ENCODE measurements at places on chromosomes 13 and 19.

DNA sequence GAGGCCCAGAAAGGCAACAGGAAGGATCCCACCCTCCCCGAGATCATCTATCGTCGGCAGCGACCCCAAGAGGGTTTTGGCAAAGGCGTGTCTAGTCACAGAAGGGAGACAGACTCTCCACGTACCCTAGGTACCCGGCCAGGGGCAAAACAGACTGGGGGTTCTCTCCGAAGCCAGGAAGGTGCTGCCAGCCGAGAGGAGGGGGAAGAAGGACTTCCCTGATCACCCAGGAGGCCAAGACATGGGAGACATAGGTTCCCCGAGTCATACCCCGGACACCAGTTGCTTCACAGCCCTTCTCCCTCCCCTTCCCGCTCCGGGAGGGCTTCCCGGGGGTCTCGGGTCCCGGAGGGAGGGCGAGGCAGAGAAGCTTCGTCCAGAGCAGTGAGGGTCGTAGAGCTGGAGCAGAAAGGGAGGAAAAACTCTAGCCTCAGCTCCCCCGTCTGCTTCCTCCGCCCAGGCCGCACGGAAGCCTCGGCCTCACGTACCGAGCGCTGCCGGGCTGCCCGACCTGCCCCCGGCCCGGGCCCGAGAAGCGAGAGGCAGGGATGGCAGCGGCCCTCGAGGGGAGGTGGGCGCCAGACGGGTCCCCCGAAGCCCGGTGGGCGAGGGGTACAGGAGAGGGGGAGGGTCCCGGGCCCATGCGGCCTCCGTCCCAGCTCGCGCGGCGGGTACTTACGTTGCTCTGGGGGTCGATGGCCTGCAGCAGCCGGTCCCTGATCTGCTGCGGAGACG, 644 bp downstream of the MED26 start:
- DNase-seq = no peak

DNA sequence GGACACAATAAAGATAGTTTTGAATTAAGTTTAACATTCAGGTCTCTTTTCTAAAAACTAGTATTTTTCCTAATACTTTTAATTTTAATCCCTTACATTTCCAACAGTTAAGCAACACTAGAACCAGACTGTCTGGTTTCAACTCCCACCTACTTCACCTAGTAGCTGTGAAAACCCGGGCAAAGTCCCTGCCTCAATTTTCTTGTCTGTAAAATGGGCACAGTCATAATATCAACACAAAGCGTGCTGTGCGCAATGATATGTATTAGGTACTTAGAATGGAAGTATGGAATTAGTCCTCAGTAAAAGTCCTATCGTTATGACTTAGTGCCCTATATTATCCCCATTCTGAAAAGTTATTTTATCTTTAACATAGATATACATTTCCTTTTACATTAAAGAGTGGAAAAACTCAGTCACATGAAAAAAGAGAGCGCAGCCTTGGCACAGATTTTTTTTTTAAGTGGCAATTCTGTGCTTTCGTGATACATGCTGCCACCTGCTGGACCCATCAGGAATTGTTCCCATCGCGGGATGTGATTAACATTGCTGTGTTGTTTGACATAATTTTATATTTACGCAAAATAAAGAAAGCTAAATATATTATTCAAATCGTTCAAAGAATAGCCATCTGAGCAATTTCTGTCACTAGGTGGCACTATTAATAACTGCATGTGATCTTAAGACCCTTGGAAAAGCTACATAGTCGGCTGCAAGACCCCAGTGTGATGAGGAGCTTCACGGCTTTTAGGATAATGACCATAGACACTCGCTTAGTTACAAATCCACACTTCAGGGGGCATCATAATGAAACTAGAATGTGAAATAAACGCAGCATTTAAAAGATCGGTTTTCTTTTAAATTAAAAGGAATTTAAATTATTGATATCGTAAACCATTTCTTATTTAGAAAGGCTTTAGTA, 59.9 kb downstream of the LIG4 start:
- DNase-seq = peak; percentile 29

GRCh38 chr19:18796239-18796638, 5.1 kb upstream of the COMP start:
- no peak for DNase-seq

- DNase-seq = no peak
Measured at GRCh38 chr13:33137721-33138120, 121.5 kb downstream of the KL start.

DNA sequence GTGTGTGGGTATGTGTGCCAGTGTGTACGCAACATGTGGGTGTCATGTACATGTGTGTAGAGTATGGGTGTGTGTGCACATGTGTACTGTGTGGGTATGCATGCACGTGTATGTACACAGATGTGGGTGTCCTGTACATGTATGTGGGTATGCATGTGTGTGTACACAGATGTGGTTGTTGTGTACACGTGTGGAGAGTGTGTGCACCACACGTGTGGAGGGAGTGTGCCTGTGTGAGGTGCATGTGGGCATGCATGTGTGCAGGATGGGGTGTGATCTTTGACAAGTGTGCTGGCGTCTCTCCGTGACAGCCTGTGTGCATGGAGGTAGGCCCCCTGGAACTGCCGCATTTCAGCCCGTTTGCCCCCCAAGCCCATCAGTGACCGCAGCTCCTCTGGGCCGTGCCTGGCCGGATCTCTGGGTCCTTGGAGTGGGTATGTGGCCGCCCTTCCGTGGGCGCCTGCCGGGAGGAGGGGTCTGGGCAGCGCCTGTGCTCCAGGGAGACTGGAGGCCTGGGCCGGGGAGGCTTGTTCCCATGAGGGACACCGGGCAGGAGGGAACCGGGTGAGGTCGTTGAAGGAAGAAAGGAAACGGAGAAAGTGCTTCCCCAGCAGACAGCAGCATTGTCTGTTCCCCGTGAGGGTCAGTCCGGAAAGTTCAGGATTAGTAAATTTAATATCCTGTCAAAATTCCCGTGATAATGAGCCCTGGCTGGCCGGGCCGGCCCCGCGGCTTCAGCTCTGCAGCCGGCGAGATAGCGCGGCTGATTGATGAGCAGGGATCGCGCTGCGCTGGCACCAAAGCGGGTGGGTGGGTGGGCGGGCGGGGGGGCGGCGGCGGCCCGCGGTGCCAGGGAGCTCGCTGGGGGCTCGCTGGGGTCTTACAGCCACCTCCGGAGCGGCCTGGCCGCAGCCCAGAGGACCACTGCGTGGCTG, 91.1 kb upstream of the SOX1 start:
- no peak for DNase-seq

DNA sequence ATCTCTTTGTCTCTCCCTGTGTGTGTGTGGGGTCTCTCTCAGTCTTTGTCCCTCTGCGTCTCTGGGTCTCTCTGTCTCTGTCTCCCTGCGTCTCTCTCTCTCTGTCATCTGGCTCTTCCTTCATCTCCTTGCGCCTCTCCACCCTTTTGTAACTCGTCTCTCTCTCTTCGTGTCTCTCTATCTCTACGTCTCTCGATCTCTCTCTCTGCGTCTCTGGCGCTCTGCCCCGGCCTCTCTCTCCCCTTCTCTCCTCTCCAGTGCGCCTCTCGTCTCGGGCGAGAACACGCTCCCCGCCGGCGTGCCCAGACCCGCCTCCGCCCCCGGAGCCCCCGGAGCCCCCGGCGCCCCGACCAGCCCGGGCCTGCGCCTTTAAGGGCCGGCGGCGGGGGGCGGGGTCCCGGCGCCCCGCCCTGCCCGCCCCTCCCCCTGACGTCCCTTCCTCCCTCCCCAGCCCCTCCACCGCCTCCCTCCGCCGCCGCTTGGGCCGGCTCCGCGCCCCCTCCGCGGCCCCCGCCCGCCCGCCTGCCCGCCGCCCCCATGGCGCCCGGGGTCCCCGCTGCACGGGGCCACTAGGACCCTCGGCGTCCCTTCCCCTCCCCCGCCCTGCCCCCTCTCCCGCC, at the start of gene MARK4:
MARK4 (plus strand) TSS at position 440 of the 620 bp plus-strand sequence. CDS start 318 bp downstream, outside the sequence.
- DNase-seq = peak; percentile 25

- DNase-seq = no peak
Measured at GRCh38 chr19:47158879-47159503, 28.4 kb downstream of the SAE1 start.

GRCh38 chr13:46004491-46004890, 48.1 kb downstream of the ZC3H13 start:
- DNase-seq = no peak

- no peak for DNase-seq
Measured at GRCh38 chr19:39768334-39768733, 10.3 kb upstream of the LEUTX start.

- no peak for DNase-seq
Measured at GRCh38 chr13:48942131-48942530, 33.6 kb upstream of the FNDC3A start.

- no peak for DNase-seq
Measured at GRCh38 chr19:16446108-16446723, 25.6 kb downstream of the EPS15L1 start.

DNA sequence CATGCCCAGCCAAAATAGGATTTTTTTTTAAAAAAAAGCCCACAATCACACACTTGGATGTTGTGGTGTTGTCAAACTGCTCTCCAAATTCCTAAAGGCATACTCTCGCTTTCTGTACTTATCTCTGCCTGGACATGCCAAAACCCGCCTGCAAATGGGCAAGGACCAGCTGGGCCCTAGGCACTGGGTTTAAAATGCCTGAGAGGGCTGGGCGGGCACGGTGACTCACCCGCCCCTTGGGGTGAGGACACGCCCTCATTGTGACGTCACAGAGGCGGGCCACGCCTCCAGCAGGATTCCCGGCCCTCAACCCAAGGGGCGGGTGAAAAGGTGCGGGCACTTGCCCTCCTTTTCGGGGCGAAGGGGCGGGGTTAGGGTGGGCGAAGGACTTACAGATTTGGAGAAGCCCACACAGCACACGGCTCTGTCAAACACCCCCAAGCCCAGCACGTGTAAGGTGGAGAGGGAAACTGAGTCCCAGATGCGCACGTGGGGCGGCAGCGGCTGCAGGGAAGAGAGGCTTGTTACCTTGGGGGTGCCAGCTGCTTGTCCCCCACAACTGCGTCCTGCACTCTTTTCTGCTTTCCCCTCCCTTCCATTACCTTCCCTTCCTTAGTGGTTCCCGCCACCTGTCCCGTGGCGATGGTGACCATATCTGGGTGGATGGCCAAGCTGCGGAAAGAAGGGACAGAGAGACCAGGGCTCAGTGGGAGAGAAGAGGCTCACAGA, 6.6 kb downstream of the EML2 start:
- DNase-seq = no peak

DNA sequence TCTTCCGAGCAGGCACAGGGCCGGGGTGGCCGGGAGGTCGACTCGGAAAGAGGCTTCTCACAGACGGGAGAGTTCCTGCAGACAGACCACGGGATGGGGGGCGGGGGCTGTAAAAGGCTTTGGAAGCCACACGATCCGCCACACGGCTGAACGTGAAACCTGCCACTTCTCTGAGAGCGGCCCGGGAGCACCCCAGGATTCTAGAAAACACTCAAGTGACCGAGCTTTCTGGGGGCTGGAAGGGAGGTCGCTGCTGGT, 15.6 kb upstream of the SLC39A3 start:
- no peak for DNase-seq

Data from stimulated activated CD8-positive, alpha-beta memory T cell treated with anti-CD3 and anti-CD28 coated beads, Interleukin-12 subunit alpha, Interleukin-12 subunit beta, amount 100 ng/mL, for 1 hour (primary cell).